ENCODE measurements at places on chromosomes 3 and 15. TPM values are rescaled to one million over a fixed set of nuclear protein-coding genes. Genes with fewer than 3 reads are reported as not detected.

RETNLB gene
- not detected for total RNA-seq

CCR2 gene
- 1.0 TPM for total RNA-seq

NUDT16 gene
- 25.2 TPM for total RNA-seq

GP5 gene
- total RNA-seq = not detected

CIB2 gene
- total RNA-seq = 23.0 TPM

GYG1 gene
- 69.5 TPM for total RNA-seq

LRRC31 gene
- total RNA-seq = 0.91 TPM

OR5K2 gene
- total RNA-seq = not detected

RTP3 gene
- total RNA-seq = not detected

WHAMM gene
- total RNA-seq = 13.5 TPM

- DNase-seq = no peak
- H3K4me3 ChIP-seq = no peak overlapping the region
- H3K27ac ChIP-seq = no peak overlapping the region
- H3K4me1 ChIP-seq = no peaks in the 10 kb centered on the region
- H3K27me3 ChIP-seq = no peaks in the 10 kb centered on the region
Observed at GRCh38 chr15:96551196-96551595, 220.7 kb downstream of the NR2F2 start.

GRCh38 chr3:4751502-4752101, 227.6 kb upstream of the BHLHE40 start:
- no peaks in the 10 kb centered on the region for H3K4me1 ChIP-seq
- no peaks in the 10 kb centered on the region for H3K27me3 ChIP-seq
- peak overlapping the region; percentile 74 for H3K27ac ChIP-seq

- no peak for DNase-seq
- H3K4me3 ChIP-seq = no peak overlapping the region
- no peaks in the 10 kb centered on the region for H3K4me1 ChIP-seq
- H3K36me3 ChIP-seq = no peaks in the 10 kb centered on the region
- no peaks in the 10 kb centered on the region for H3K27me3 ChIP-seq
- H3K27ac ChIP-seq = no peak overlapping the region
Observed at GRCh38 chr3:135532021-135532420, 433.5 kb upstream of the PPP2R3A start.

DNA sequence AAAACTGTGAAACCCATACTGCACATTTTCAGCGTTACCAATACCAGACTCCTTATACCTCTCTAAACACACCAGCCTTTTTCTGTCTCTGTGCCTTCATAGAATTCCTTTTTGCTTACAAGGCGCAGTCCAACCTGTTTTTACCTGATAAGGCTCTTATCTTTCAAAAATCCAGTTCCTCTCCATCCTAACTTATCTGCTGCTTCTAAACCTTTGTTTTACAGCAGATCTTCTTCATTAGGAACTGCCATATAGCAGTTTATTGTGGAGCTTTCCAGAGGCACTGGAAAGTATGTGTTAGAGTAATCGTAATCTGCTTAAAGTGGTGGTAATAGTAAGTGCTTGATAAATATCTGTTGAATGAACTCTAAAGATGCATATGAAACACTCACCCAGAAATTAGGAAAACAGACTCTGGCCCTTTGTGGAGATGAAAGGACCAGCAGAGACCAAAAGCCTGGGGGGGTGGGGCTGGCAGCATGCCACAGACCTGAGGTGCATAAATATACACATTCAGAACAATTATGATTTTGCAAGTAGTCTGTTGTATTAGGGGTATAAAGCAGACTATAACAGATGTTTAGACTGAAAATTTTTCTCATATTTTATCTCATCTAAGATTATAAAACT, 29.3 kb downstream of the PPP2R3A start:
- DNase-seq = no peak
- H3K27ac ChIP-seq = no peak overlapping the region
- H3K36me3 ChIP-seq = no peaks in the 10 kb centered on the region
- H3K4me1 ChIP-seq = no peaks in the 10 kb centered on the region
- H3K27me3 ChIP-seq = no peaks in the 10 kb centered on the region

DNA sequence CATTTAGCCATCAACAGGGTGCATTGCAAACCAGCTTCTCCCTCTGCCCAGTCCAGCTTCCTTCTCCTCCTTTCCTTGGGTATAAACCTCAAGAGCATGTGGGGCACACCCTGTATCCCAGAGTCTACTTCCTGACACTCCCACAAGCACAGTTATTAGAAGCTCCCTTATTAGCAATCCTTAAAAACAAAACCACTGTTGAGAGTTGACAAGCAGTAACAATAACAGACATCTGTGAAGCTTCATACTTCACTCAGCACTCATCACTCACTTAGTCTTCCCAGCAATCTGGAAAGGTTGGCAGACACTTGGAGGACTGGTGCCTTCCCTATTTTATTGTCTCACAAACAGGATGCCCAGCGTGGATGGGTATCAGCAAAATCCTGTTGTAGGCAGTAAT, 155.5 kb upstream of the PROK2 start:
- H3K4me1 ChIP-seq = no peaks in the 10 kb centered on the region
- no peak overlapping the region for H3K27ac ChIP-seq
- DNase-seq = no peak
- no peaks in the 10 kb centered on the region for H3K36me3 ChIP-seq

DNA sequence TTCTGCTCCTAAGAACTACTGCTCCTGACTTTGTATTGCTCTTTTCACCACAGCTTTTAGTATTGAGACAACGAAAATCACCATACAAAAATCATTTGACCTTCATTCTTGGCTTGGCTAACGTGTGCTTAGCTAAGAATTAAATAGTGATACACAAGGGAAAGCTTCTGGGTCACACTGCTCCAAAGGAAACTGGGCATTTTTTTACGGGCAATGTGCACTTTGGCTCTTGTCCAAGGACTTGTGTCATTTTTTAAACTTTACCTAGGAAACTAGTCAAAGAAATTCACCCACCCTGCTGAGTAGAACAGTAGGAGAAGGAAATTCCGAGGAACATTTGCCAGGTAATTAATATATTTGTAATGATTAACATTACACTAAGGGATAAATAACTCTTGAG, 19.8 kb downstream of the WDR72 start:
- no peaks in the 10 kb centered on the region for H3K36me3 ChIP-seq
- H3K27ac ChIP-seq = no peak overlapping the region
- H3K27me3 ChIP-seq = no peaks in the 10 kb centered on the region
- H3K4me1 ChIP-seq = no peaks in the 10 kb centered on the region

DNA sequence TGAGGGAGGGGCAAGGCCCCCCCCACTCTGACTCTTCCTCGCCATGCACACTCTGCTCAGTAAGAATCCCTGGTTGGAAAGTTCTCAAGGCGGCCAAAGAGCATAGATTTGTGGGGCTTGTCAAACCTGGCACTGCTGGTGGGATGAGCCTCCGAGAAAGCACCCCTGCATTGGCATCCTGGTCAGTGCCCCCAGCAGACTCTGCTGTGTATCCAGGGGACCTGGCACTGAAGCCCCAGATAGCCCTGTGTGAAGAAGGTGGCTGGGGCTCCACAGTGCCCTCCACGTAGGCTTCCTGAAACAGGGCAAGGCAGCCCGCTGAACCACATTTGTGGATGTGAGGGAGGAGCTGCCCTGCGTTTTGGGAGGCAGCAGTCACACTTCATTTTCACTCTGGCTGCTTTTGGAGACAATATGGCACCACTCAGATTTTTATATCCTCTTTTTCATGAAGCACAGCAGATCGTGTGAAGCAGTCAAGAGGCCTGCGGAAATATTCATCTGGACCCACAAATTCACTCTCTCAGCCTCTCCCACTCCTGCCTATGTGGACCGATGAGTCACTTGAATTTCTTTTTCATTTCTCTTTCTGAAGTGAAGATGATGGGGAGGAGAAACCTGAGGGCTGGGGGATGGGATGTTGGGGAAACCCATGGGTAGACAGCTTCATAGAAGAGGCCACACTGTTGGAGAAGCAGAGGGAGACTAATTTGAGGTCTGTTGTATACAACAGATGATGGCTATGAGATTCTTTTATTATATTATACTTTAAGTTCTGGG, 88.7 kb upstream of the BCL6 start:
- no peak overlapping the region for H3K4me3 ChIP-seq
- H3K4me1 ChIP-seq = no peaks in the 10 kb centered on the region
- no peaks in the 10 kb centered on the region for H3K36me3 ChIP-seq
- no peak for DNase-seq
- no peak overlapping the region for H3K27ac ChIP-seq

- H3K36me3 ChIP-seq = no peaks in the 10 kb centered on the region
- H3K27ac ChIP-seq = no peak overlapping the region
- H3K4me3 ChIP-seq = no peak overlapping the region
- H3K4me1 ChIP-seq = no peaks in the 10 kb centered on the region
- no peak for DNase-seq
- H3K27me3 ChIP-seq = no peaks in the 10 kb centered on the region
Observed at GRCh38 chr3:107637416-107638183, 114.8 kb downstream of the BBX start.

DNA sequence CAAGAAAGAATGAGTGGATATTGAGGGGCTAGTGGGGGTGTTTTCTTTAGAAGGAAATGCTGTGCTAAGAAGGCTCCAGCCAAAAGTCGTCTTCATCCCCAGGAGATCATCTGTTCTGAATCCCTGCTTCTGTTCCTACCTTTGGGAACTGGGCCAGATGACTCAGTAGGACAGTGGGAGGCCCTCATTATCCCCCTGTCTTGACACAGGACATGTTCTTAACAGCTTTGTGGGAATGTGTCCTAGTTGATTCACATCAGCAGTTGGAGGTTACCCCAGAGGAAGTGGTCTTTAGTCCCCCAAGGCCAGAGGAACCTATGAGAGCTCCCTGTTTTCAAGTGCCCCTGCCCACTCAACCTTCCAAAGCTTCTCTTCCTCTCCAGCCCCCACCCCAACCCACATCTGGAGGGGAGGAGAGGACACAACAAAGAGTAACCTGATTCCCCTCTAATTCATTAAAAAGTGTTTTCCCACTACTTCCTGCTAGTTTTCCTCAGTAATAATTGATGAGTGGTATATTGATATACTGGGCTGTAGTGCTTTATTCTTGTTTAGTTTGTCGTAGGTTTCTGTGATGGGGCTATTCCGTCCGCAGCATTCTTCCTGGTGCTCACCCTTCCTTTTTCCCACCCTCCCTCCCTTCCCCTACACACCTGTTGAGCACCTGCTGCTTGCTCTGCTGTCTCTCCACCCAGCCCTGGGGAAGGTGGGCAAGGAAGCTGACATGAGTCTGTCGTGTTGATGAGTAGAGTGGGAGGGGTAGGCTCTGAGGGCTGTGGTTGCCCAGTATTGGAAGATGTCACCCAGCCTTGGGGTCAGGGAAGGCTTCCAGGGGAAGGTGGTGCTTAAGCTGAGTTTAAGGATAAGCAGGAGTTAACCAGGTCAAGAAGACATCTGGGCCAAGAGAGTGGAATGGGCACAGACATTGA, 9.3 kb downstream of the PXYLP1 start:
- no peaks in the 10 kb centered on the region for H3K4me1 ChIP-seq
- no peak overlapping the region for H3K4me3 ChIP-seq
- no peak for DNase-seq
- no peaks in the 10 kb centered on the region for H3K27me3 ChIP-seq
- no peak overlapping the region for H3K27ac ChIP-seq
- H3K36me3 ChIP-seq = no peaks in the 10 kb centered on the region

GRCh38 chr15:58298879-58299850, 132.6 kb upstream of the LIPC start:
- no peaks in the 10 kb centered on the region for H3K27me3 ChIP-seq
- H3K4me1 ChIP-seq = no peaks in the 10 kb centered on the region
- no peak overlapping the region for H3K4me3 ChIP-seq
- H3K36me3 ChIP-seq = no peaks in the 10 kb centered on the region
- DNase-seq = no peak
- H3K27ac ChIP-seq = no peak overlapping the region

DNA sequence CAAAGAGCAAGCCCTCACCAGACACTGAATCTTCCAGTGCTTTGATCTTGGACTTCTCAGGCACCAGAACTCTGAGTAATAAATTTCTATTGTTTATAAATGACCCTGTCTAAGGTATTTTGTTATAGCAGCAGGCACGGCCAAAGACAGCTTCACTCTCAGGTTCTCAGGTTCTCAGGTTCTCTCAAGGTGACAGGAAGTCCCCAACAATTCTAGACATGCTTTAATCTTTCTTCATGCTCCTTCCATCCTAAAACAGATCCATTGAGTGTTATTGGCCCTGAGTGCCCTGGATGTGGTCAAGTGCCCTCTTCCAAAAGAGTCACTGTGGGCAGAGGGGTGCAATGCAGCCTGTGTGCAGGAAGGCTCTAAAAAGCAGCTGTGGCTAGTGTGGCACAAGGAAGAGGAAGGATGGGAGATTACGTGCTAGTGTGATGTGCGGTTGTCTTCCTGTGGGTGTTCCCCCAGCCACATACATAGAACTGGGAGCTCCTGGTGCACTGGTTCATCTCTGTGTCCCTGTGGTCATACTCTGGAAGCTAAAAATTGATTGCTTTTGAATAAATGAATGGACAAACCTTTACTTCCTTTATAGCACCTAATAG, 11.0 kb upstream of the RAB7A start:
- no peak overlapping the region for H3K4me3 ChIP-seq
- H3K4me1 ChIP-seq = no peaks in the 10 kb centered on the region
- DNase-seq = no peak
- H3K36me3 ChIP-seq = no peaks in the 10 kb centered on the region

DNA sequence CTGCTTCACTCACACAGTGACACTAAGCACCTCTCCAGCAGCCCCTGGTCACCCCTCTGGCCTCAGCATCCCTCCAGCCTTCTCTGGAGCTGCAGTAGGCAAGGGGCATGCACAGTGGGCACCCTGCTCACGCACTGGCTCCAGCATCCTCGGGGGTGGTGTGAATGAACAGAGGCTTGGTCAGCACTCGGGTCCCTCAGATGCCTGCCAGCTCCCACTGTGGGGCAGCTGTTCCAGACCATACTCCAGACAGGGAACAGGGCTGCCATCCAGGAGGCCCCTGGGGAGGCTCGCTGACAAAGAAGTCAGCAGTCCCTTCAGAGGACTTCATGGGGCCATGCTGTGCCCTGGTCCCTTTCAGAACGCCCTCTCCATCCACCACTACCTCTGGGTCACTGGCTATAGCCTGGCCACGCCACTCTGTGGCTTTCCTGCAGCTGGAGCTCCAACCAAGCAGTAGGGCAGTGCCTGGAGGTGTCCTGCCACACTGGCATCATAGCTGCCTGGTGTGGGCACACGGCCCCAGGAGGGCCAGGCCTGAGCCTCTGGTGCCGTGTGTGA, 26.3 kb downstream of the ALS2CL start:
- no peaks in the 10 kb centered on the region for H3K27me3 ChIP-seq
- no peak overlapping the region for H3K4me3 ChIP-seq
- peaks cover 6% of the 10 kb centered on the region for H3K4me1 ChIP-seq
- no peaks in the 10 kb centered on the region for H3K36me3 ChIP-seq
- no peak overlapping the region for H3K27ac ChIP-seq

GRCh38 chr3:189806171-189806951, 175.2 kb downstream of the TP63 start:
- no peak for DNase-seq
- no peak overlapping the region for H3K4me3 ChIP-seq
- H3K36me3 ChIP-seq = no peaks in the 10 kb centered on the region
- H3K4me1 ChIP-seq = no peaks in the 10 kb centered on the region

GRCh38 chr3:48320996-48321395, 12.5 kb downstream of the SPINK8 start:
- no peaks in the 10 kb centered on the region for H3K4me1 ChIP-seq
- no peak for DNase-seq
- H3K27me3 ChIP-seq = no peaks in the 10 kb centered on the region
